ENCODE measurements at places on chromosomes 3 and 15. TPM values are rescaled to one million over a fixed set of nuclear protein-coding genes. Genes with fewer than 3 reads are reported as not detected.

SLCO2A1 gene
- 40.3 TPM for total RNA-seq

DNA sequence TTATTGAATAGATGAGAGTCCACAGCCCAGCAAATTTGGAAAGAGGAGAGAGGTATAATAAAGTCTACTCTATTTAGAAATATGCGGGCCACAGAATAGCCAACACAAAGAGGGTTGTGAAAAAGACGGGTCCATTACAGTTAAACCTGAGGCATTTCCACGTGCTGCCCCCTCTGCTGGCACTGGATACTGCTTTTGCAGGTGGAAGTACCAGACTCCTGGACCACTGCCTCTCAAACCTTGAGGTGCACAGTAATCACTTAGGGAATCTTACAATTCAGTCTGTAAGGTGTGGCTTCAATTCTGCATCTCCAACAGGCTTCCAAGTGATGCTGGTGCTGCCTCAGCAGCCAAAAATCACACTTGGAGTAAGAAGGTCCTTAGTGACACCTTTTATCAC lies 3.0 kb upstream of the TFDP2 start:
- H3K27ac ChIP-seq: no peak overlapping the region
- H3K4me3 ChIP-seq: no peak overlapping the region
- H3K36me3 ChIP-seq: no peaks in the 10 kb centered on the region
- no peak for DNase-seq
- peaks cover 13% of the 10 kb centered on the region for H3K4me1 ChIP-seq

GRCh38 chr3:141684758-141685157 lies 53.3 kb upstream of the RNF7 start:
- DNase-seq: no peak
- H3K27me3 ChIP-seq: no peaks in the 10 kb centered on the region
- H3K27ac ChIP-seq: no peak overlapping the region

DNA sequence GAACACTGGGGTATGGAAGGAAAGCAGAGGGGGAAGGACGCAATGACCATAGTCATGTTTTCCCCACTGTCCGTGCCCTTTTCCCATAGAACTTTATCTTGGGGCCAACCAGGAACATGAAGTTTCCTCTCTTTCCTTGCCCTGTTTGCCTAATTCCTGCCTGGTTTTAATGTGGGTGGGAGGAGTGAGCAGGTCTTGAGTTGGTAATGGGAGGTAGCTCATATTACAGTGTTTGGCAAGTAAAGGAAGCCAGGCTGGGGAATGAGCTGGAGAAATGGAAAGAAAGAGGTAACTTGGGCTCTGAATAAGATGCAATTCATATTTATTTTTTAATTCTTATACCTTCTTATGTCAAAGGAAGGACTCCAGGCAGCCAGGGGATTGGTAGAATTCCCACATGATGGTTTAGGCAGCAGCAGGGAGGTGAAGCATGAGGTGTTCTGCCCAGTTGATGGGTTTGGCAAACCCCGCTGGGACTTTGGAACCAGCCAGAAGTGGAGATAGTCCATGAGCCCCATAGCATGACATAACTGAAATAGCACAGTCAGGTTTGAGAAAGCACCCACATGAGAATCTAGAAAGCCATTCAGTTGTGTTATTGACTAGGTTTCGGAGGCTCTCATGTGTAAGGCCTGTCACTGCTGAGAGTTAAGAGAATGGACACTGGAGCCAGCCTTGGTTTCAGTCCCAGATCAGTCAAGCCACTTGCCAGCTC lies 60.0 kb downstream of the CCK start:
- H3K4me3 ChIP-seq: no peak overlapping the region
- H3K27ac ChIP-seq: no peak overlapping the region
- no peaks in the 10 kb centered on the region for H3K4me1 ChIP-seq
- no peaks in the 10 kb centered on the region for H3K27me3 ChIP-seq

DNA sequence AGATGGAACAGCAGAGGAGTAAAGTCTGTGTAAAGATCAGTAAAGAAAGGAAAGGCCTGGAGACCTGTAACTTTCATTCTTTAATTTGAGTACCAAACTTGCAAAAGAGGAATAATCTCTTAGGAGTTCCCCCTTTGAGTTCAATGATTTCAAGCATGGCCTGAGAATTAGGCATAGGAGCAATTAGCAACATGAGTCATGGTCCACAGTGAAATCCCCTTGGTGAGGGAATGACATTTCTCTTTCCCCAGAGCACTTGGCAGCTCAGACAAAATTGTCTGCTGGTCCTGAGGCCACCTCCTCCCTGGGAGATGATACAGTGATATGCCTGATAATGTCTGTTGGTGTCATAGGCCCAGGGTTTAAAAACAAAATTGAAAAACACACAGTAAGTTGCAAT lies 81.4 kb upstream of the CRBN start:
- H3K4me1 ChIP-seq: no peaks in the 10 kb centered on the region
- H3K36me3 ChIP-seq: no peaks in the 10 kb centered on the region
- H3K27ac ChIP-seq: no peak overlapping the region
- H3K4me3 ChIP-seq: no peak overlapping the region
- DNase-seq: no peak

RBMS3 gene
- total RNA-seq: 70.0 TPM

DNA sequence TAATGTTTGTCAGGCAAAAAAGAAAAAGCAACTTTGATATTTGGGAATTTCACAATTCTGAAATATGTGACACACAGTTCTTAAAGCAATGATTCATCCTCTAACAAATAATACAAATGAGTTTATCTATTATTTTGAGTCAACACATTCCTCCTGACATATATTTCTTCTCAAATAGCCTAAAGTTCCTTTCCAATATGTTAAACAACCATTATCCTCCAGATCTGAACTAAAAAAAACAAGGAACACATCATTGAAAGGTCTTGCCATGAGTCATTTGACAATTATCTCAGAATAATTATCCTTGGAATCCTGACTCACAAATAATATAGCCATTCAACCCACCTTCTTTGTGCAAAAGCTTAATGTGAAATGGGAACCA lies 208.7 kb upstream of the CDIN1 start:
- DNase-seq: no peak
- H3K4me1 ChIP-seq: no peaks in the 10 kb centered on the region
- H3K4me3 ChIP-seq: no peak overlapping the region
- no peaks in the 10 kb centered on the region for H3K27me3 ChIP-seq
- H3K36me3 ChIP-seq: no peaks in the 10 kb centered on the region
- H3K27ac ChIP-seq: no peak overlapping the region

- no peak overlapping the region for H3K4me3 ChIP-seq
- H3K4me1 ChIP-seq: no peaks in the 10 kb centered on the region
- no peaks in the 10 kb centered on the region for H3K27me3 ChIP-seq
- H3K36me3 ChIP-seq: no peaks in the 10 kb centered on the region
- no peak overlapping the region for H3K27ac ChIP-seq
Observed at GRCh38 chr3:177934001-177934891, 602.0 kb upstream of the KCNMB2 start.

GHSR gene
- total RNA-seq: not detected

GDPGP1 gene
- 4.9 TPM for total RNA-seq

DNA sequence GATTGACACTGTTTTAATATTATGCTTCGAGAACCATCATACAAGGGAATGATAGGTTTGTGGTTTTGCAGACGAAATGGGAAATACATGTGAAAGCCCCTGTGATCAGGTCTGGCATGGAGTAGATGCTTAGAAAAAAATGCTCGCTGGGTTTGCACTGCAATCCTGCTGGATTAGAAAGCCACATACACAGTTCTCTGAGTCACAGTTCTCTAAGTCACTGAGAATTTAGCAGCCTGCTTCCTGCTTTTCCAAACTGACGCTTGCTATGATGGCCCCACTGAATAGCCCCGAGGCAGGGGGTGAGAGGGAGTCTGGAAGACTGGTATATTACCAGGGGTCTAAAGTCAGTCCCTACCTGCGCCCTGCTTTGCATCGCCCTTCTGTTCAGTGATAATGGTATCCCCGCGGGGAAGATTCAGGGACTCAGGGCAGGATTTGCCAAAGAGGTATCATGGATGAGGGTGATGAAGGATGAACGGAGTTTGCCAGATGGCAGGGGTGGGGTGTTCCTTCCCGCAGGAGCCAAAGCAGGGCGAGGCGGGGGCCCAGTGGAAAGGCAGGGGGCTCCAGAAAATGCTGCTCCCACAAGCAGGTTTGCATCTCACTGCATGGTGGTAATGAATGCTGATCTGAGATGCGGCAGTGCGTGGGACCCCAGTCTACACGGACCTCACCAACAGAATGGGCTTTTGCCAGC lies 82.3 kb downstream of the IQSEC1 start:
- no peak for DNase-seq
- no peak overlapping the region for H3K4me3 ChIP-seq
- H3K36me3 ChIP-seq: no peaks in the 10 kb centered on the region
- H3K4me1 ChIP-seq: peaks cover 28% of the 10 kb centered on the region
- no peak overlapping the region for H3K27ac ChIP-seq

ARL6 gene
- total RNA-seq: 15.7 TPM

TGM4 gene
- total RNA-seq: not detected

- H3K27ac ChIP-seq: no peak overlapping the region
- DNase-seq: no peak
- H3K4me3 ChIP-seq: no peak overlapping the region
Observed at GRCh38 chr3:132549890-132550578, 47.0 kb upstream of the ACKR4 start.

SLC9A9 gene
- total RNA-seq: 30.7 TPM

GRCh38 chr15:48415036-48415886 lies 84.0 kb downstream of the DUT start:
- peaks cover 21% of the 10 kb centered on the region for H3K4me1 ChIP-seq
- H3K4me3 ChIP-seq: no peak overlapping the region
- H3K27ac ChIP-seq: peak overlapping the region; percentile 65

- no peaks in the 10 kb centered on the region for H3K27me3 ChIP-seq
- H3K4me3 ChIP-seq: no peak overlapping the region
- H3K4me1 ChIP-seq: peaks cover 27% of the 10 kb centered on the region
- H3K27ac ChIP-seq: no peak overlapping the region
- no peaks in the 10 kb centered on the region for H3K36me3 ChIP-seq
- peak; percentile 96 for DNase-seq
Observed at GRCh38 chr15:94075349-94075748, 156.0 kb upstream of the MCTP2 start.

DNA sequence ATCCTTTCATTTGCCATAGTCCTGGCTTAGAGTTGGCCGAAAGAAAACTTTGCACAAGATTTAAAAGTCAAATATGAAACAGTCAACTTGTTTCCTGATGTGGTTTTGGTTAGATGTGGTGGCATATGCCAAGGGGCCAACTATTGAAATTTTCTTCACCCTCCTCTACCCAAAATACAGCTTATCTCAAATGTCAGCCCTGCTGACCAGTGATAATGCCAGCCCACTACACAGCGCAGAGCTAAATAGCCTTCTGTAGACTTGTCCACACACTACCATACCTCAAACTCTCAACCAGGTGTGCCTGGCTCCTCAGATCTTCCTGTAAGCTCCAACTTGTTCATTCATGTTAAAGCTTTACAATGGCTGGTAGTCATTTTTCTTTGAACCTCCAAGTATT lies 368.5 kb upstream of the STAC start:
- no peak for DNase-seq
- no peak overlapping the region for H3K27ac ChIP-seq
- H3K36me3 ChIP-seq: no peaks in the 10 kb centered on the region
- H3K4me3 ChIP-seq: no peak overlapping the region
- no peaks in the 10 kb centered on the region for H3K27me3 ChIP-seq
- H3K4me1 ChIP-seq: no peaks in the 10 kb centered on the region

OR5K2 gene
- not detected for total RNA-seq

DNA sequence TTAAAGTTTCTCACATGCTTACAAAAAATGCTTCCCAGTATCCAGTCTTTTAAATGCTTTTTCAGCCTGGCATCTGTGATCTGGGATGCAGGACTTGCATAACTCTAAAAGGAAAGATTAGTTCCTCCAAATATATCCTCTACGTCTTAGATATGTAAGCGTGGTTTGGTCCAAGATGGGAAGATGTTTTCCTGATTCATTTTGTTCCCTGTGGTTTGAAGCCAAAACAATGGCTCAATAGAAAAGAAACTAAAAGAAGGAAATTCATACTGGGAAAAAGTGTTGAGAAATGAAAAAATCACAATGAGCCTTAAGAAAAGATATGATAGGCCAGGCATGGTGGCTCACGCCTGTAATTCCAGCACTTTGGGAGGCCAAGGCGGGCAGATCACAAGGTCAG lies 1002.8 kb downstream of the NAALADL2 start:
- H3K4me1 ChIP-seq: no peaks in the 10 kb centered on the region
- H3K27me3 ChIP-seq: no peaks in the 10 kb centered on the region
- no peaks in the 10 kb centered on the region for H3K36me3 ChIP-seq
- no peak overlapping the region for H3K4me3 ChIP-seq
- no peak overlapping the region for H3K27ac ChIP-seq

DNA sequence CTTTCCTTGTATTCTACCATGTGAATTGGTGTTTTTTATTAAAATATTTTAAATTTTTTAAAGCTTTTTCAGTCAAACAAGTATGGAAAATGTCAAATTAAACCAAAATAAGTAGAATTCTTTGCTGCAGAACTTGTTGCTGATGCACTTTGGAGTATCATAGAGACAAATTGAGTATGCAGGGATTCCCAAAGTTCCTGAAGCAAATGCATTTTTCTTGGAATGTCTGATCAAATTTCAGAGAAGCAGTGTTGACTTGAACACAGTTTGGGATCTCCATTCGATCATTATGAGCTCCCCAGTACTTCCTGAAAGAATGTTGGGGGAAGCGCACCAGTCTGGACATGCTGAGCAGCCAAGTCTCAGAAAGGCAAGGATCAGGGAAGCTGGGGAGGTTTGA lies 517.8 kb upstream of the CFAP20DC start:
- no peak for DNase-seq
- H3K27me3 ChIP-seq: no peaks in the 10 kb centered on the region
- no peak overlapping the region for H3K27ac ChIP-seq
- no peaks in the 10 kb centered on the region for H3K4me1 ChIP-seq
- H3K4me3 ChIP-seq: no peak overlapping the region
- H3K36me3 ChIP-seq: no peaks in the 10 kb centered on the region

DNA sequence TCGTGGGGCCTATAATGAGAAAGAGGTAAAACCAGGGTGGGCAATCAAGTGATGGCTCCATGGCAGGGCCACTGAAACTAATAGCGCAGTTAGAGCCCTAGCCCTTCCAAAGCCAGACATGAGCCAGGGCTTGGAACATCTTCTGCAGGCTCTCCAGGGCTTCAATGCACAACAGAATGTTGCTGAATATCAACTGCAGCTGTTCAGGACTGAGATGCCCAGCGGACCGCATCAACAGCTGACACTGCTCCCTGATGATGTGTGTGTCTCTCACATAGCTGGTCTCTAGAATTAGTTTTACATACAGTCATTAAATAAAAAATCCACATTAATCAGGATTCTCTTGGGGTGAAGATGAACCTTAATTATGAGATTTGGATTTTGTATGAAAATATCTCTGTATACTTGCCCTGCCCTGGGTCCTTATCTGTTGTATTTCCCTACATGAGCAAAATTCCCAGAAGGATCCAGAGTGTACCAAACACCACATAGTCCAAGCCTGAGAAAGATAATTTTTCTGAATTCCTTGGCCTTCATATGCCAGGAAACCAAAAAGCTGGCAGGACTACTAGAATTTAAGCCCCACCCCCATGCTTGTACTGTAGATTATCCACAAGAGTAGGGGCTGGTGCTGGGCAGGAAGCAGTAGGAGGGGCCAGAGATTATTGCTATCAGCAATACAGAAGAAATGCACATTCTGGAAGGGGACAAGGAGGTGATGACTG lies 7.7 kb upstream of the GOLGB1 start:
- H3K4me1 ChIP-seq: no peaks in the 10 kb centered on the region
- H3K27me3 ChIP-seq: no peaks in the 10 kb centered on the region
- H3K4me3 ChIP-seq: no peak overlapping the region
- no peaks in the 10 kb centered on the region for H3K36me3 ChIP-seq
- no peak overlapping the region for H3K27ac ChIP-seq

- no peak overlapping the region for H3K4me3 ChIP-seq
- no peak for DNase-seq
- no peaks in the 10 kb centered on the region for H3K36me3 ChIP-seq
- H3K4me1 ChIP-seq: no peaks in the 10 kb centered on the region
- no peaks in the 10 kb centered on the region for H3K27me3 ChIP-seq
Observed at GRCh38 chr3:189519458-189519857, 111.7 kb upstream of the TP63 start.

Measured in vagina (tissue), 2 donors.